Activated CD4-positive, alpha-beta T cell treated with anti-CD3 and anti-CD28 coated beads, Interleukin-2, amount 50 U/mL, for 48 hours (primary cell): ENCODE measurements at places on chromosomes 12 and 14.

GRCh38 chr12:125684968-125685790, 619.9 kb downstream of the AACS start:
- no peak for DNase-seq

DNA sequence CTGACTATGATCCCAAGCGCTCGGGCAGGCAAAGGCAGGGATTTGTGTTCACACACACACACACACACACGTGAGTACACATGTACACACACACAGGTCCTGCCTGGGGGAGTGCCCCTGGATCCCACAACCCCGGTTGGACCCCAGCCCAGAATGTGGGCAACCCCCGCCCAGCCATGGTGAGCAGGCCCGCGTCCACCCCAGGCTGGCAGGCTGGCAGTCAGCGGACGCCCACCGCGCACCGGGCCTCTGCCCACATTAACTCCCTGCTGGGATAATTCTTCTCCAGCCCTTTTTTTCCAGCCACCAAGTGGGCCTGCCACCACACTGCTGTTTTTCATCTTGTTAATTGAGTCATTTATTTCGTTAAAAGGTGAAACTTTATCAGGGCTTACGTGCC, 256.2 kb downstream of the BCL11B start:
- DNase-seq: no peak

DNA sequence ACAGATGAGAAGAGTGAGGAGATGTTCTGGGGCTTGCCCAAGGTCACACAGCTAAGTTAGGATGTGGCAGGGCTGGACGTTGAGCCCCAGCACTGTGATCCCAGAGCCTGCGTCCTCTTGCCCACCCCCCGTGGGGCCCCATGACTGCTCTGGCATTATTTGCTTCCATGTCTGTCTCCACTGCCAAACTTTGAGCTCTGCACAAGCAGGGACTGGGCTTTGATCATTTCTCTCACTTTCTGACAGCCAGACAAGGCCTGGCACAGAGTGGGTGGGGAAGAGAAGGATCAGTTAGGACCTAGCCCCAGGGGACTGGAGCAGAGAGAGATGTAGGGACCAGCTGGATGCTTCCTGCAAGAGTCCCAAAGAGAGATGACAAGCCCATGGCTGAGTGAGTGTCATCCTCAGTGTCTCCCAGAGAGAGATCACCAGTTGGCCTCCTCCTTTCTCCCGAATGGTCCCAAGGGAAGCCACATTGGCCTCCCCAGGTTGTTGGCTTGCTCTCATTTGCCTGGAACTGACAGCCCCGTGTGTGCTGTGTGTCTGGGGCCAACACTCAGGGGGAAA, 126.7 kb upstream of the PWP1 start:
- no peak for DNase-seq

- no peak for DNase-seq
Observed at GRCh38 chr12:44155358-44155757, 319.5 kb downstream of the TMEM117 start.

GRCh38 chr12:70487440-70487839, 121.3 kb downstream of the KCNMB4 start:
- DNase-seq: no peak

GRCh38 chr14:33836900-33837577, 113.8 kb downstream of the EGLN3 start:
- no peak for DNase-seq

- DNase-seq: no peak
Observed at GRCh38 chr12:72256725-72257124, 15.4 kb upstream of the TRHDE start.
